Inflammatory macrophage treated with lipopolysaccharide for 1 hour (primary cell): ENCODE measurements at places on chromosomes 3 and 15.

- peak; percentile 52 for DNase-seq
Observed at GRCh38 chr3:18556503-18557135, 131.5 kb upstream of the SATB1 start.

DNA sequence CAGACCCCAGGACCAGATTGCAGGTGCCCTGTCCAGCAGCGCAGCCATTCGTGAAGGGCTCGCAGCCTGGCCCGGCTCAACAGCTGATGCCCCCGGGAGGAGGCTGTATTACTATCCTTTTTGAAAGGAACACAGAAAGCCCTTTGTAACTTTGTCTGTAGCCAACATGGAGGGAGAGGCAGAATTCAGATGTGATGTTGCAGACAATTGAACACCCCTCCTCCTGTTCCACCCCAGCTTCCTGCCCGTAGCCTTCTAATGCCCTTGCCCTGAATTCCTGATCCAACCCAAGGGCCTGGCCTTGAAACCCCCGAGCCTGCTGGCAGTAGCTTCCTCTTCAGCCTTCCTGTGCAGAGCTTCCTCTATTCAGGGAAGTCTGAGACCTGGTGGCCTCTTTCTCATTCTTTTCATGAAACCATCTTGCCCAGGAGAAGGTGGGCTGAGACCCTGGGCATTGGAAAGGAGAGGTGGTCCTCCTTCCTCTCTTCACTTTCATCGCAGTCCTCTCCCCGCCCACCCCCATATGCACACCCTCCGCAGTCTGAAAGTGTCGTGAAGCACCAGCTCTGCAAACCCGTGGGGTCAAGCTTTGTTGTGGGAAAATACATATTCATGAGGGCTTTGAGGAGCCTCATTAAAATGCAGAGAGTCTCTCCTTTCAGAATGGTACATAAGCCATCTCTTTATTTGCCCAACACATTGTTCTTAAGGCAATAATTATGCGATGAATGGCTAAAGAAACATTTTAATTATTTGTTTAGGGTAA, 109.2 kb downstream of the APBA2 start:
- peak; percentile 11 for DNase-seq

DNA sequence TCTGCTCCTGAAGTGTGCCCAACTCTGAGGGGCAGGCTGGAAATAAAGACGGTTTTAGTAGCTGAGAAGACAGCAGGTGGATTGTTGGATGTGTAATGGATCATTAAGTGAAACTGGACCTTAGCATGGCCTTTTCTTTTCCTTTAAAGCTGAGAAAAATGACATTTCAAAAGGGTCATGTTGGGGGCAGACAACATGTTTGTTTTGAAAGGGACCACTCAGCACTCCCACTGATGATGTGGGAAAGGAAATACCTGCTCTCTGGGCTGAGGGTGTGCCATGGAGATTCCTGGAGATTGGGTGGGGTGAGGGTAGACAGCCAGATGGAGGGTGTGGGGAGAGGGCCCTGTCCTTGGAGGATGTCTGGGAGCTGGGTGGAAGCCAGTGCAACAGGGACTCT, 38.4 kb downstream of the ANAPC13 start:
- DNase-seq, result no peak

GRCh38 chr3:119352034-119352609, 57.9 kb downstream of the ARHGAP31 start:
- DNase-seq, result peak; percentile 64

DNA sequence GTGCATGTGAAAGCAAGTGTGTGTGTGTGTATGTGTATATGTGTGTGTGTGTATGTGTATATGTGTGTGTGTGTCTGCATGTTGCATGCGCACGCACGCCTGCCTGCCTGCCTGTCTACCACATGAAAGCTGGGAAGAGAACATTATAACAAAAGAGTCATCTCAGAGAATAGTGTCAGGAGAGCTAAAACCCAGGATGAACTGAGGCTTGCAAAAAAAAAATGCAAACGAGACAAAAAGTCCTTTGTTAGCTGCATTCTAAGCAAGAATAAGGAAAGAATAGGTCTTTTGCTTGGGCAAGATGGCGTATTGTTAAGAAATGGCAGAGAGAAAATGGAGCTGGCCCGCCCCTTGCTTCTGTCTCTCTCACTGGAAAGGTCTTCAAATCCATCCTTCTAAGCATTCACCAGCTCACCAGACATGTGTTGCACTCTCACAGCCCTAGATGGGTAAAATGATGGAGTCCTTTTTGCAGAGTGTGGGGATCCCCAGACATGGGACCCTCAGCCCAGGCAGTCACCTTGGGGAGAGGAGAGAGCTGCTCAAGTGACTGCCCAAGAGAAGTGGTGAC, 16.4 kb downstream of the WNT7A start:
- no peak for DNase-seq

- DNase-seq, result no peak
Observed at GRCh38 chr3:165464736-165465135, 268.6 kb upstream of the SLITRK3 start.

- no peak for DNase-seq
Observed at GRCh38 chr15:65406424-65407000, 16.2 kb downstream of the IGDCC4 start.

- no peak for DNase-seq
Observed at GRCh38 chr3:3316521-3316920, 137.0 kb upstream of the CRBN start.

- DNase-seq, result no peak
Observed at GRCh38 chr15:66884115-66884622, 181.2 kb upstream of the SMAD3 start.

- peak; percentile 58 for DNase-seq
Observed at GRCh38 chr3:184740509-184741258, 28.8 kb upstream of the MAGEF1 start.

- DNase-seq, result no peak
Observed at GRCh38 chr15:80579611-80580010, 115.5 kb upstream of the ABHD17C start.

DNA sequence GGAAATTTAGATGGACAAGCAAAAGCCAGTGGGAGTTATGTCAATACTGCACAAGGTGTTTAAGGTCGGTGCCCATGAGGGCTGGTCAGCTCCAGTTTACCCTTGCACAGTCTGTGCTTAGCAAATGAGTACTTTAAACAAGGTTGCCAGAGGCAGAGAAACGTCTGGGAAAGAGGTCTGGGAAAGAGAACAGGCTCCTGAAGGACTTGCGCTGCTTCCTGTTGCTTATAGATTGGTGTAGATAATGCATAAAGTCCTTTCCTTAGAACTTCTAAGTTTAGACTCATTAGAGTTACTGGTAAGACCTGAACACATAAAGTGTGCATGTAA, 162.6 kb upstream of the P2RY1 start:
- DNase-seq, result no peak

DNA sequence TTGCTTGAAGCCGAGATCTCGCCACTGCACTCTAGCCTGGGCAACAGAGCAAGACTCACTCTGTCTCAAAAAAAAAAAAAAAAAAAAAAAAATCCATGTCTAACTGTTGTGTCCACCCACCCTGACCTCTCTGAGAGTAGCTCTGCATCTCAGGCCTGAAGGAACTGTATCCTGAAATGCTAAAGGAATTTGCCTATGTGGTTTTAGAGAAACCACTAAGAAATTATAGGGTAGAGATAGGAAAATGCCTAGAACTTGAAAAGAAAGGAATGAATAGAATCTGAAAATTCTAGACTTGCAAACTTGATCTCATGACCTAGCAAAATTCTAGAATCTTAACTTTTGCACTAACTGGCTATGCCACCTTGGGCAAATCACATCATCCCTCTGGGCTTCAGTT, 217.5 kb upstream of the ROPN1 start:
- DNase-seq, result no peak

DNA sequence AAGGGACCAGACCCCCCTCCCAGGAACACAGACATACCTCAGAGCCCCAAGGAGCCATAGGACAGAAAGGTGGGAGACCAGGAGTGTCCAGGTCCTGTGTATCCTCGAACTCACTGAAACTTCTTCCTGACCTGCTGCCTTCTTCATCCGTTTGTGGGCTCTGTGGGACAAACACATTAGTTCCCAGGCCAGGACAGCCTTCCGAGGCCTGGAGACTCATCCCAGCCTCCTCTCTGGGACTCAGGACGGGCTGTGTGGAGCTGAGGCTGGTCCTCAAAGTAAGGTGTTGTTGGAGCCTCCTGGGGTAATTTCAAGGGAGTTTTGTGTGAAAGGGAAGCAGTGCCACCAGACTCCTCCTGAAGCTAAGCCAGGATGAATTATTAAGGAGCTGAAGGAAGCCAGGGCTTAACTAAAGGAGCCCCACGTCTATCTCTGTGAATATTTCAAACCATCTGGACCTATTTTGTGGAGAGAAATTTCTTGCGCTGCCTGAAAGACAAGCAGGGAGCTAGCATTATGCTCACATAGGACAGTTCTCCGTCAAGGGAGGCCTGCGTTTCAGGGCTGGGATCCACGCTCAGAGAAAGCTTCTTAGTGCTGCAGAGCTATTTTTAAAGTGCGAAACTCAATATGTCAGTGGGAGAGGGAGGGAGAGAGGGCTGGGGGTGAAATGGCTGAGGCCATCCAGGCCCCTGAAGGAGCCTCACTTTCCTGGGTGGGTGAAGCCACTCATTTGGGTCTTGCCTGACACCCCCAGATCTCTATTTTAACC, 29.8 kb upstream of the PLA2G4E start:
- no peak for DNase-seq

- no peak for DNase-seq
Observed at GRCh38 chr15:72787526-72787925, 4.0 kb upstream of the ADPGK start.

- DNase-seq, result peak; percentile 27
Observed at GRCh38 chr3:58502872-58503271, 11.0 kb downstream of the KCTD6 start.

GRCh38 chr3:126126286-126126685, 42.4 kb upstream of the SLC41A3 start:
- DNase-seq, result no peak

GRCh38 chr3:54619531-54619930, 308.3 kb downstream of the LRTM1 start:
- DNase-seq, result no peak

- no peak for DNase-seq
Observed at GRCh38 chr3:51988286-51989146, 5.2 kb downstream of the ACY1 start.

- no peak for DNase-seq
Observed at GRCh38 chr15:49309889-49310288, 113.2 kb upstream of the FGF7 start.

GRCh38 chr3:158711886-158712285, 20.4 kb downstream of the RARRES1 start:
- peak; percentile 95 for DNase-seq

- no peak for DNase-seq
Observed at GRCh38 chr3:20182206-20182605, 3.8 kb downstream of the SGO1 start.

GRCh38 chr3:66469220-66469640, 31.6 kb downstream of the LRIG1 start:
- DNase-seq, result peak; percentile 27

DNA sequence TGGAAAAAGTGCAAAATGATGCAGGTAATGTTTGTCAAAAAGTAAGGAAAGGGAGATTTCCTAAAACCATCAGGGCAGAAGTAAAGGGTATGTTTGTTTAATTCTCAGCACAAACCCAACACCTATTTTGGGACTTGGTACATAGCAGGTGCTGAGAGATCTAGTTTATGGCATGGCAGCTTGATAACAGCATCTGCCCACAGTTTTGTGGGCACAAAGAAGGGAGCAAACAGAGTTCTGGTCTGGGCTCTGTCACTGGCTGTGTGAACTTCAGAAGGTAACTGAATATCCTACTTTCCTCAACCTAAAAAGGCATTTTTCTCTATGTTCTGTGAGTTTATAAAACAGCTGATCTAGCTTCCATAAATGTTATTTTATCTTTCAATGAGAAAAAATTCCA, 141.6 kb downstream of the PLCH1 start:
- DNase-seq, result no peak

GRCh38 chr3:196883361-196883760, 15.6 kb downstream of the SENP5 start:
- DNase-seq, result no peak

DNA sequence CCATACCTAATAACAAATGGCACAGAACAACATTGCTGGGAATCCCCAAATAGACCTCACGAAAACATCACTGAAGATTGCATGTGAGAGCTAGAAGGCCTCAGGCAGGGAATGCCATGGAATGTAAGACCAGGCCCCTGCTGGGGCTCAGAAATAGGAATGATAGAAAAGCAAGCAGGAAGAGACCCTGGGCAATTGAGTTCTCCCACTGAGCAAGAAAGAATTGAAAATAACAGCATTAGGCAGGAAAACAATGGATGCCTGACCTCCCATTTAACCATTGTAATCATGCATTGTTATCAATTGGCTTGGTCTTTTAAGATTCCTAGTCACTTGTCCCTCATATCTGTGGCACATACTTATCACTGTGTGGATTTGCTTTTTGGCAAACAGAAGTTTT, 581.6 kb downstream of the FHIT start:
- DNase-seq, result no peak

DNA sequence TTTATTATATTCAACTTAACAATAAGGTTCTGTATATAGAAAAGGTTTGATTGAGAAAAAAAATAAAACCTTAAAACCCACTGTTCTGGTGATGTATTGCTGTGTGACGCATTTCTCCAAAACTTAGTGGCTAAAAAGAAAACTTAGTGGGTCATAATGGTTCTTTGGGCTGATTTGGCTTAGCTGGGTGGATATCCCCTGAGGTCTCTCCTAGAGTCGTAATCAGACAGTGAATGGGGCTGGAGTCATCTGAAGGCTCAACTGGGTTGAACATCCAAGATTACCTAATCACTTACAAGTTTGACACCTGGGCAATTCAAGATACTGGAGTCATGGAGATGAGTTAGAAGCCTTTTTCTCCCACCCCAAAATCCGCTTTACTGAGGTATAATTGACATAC, 111.6 kb upstream of the TBL1XR1 start:
- no peak for DNase-seq

DNA sequence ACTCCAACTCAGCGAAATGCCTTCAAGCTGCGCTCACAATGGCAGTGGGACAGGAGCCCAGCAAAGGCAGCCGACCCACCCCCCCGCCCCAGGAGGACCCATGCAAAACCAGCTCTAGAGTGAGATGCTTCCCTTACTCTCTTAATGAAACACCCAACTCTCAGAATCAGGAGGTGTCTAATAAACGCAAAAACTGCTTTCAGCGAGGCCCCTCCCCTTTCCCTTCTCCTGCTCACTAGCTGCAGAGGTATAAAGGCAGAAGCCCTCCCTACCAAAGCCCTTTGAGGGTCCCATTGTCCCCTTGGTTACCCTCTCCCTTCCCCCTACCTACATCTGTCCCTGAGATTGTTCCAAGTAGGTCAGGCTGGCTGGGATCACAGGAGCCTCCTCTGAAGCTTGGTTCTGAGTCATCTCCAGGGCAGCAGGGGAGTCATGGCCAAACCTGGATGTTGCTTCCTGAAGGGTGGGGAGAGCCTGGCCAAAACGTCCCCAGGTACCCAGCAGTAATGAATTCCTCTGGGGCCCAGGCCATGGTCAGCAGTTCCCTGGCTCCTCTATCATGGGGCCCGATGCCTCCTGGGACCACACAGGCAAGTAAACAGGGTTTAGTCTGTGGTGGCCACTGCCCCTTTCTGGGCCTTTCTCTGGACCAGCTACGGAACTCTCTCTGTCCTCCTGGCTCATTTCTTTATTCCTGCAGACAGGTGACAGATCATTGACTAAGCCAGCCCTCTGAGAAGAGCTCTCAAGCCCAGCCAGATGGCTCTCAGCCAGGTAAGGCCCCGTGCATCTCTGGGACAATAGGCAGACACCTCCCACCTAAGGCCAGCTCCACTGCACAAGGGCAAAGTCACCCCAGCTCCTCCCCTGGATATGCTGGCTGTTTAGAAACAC, 8.6 kb downstream of the KLHL25 start:
- no peak for DNase-seq
